ENCODE measurements at places on chromosomes 12 and 14.

DNA sequence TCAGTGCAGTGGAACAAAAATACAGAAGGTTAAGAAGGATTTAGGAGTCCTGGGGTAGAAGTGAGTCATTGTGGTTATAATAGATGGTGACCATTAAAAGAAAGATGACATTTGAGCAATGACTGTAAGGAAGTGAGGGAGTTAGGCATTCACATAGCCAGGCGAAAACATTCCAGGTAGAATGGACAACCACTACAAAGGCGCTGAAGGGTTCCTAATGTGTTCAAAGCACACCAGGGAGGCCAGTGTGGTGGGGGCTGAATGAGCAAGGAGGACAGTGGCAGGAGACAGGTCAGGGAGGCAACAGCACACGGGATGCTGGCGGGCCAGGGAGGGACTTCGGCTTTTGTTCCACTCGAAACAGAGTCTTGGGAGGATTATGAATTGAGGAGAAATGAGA, 129.9 kb downstream of the NPAS3 start:
- DNase-seq, result no peak

DNA sequence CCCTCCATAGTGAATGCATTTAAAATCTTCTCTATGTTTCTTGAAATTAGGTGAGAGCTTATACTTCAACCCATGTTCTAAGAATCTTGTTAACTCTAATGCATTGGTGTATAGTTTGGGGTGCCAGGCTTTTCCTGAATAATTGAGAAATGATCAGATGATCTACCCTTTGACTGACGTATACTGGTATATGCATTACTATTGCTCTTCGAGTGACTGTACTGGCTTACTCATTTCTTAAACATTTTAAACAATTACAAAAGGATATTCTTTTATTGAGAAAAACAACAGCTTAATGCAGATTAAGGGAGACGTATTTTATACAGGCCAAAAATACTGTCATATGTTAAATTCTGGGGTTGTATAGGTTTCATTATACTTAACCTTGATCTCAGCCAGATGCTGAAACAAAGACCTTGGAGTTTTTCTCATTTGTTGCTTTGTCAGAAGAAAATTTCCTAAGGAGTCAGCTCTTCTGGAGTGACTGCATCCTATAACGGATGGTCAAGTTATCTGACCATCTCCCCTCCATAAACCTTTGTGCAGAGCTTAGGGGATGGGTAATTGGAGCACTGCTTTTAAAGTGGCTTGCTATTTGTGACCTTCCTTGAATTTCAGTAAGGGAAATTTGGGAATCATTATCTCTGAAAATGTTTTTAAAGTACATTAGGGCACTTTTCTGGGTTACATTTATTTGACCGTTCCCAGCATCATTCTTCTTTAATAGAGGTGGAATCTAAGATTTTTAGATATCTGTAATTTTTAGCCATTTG, 507.6 kb downstream of the PCNX1 start:
- DNase-seq, result no peak

GRCh38 chr12:87866578-87867292, 162.5 kb downstream of the C12orf50 start:
- DNase-seq, result no peak

DNA sequence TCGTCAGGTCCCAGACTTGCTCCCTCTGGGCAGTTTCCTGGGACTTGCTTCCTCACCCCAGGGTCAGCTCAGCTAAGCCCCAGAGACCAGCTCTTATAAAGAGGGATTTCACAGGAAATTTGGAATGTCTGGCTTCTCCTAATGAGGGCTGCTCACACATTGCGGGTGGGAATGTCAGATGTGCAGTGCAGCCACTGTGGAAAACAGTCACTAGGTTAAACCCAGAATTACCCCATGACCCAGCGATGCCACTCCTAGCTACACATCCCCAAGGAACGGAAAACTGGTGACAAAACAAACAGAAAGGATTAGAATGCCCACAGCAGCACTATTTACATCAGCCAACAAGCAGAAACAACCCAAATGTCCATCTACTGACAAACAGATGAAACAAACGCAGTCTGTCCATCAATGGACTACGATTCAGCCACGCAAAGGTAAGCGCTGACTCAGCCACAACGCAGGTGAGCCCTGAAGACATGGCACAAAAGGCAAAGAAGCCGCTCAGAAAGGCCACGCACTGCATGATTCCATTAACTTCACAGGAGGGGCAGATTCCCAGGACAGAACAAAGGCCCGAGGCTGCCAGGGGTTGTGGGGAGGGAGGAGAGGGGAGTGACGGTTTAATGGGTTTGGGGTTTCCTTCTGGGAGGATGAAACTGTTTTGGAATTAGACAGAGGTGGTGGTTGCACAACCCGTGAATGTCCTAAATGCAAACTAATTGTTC, 63.0 kb downstream of the NCOR2 start:
- DNase-seq, result no peak

DNA sequence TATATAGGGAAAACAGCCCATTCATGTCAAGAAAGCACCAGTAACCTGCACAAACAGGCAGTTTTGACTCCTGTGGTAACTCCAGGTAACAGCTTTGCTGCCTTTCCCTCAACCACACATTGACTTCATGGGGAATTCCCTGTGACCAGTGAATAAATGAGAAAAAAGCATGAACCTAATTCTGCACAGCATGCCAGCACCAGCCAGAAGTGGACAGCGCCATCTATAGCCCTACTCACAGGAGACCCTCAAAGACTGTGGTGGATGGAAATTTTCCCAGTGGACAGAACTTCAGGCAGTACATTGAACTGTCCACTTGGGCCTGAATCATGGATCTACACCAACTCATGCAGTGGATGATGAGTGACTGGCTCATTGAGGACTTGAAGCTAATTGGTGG, 152.1 kb downstream of the SLC8A3 start:
- no peak for DNase-seq
